Kidney tubule cell (primary cell): ENCODE measurements at places on chromosomes 12 and 14.

GRCh38 chr12:42652048-42652447, 62.5 kb upstream of the PRICKLE1 start:
- DNase-seq, result peak; percentile 31

DNA sequence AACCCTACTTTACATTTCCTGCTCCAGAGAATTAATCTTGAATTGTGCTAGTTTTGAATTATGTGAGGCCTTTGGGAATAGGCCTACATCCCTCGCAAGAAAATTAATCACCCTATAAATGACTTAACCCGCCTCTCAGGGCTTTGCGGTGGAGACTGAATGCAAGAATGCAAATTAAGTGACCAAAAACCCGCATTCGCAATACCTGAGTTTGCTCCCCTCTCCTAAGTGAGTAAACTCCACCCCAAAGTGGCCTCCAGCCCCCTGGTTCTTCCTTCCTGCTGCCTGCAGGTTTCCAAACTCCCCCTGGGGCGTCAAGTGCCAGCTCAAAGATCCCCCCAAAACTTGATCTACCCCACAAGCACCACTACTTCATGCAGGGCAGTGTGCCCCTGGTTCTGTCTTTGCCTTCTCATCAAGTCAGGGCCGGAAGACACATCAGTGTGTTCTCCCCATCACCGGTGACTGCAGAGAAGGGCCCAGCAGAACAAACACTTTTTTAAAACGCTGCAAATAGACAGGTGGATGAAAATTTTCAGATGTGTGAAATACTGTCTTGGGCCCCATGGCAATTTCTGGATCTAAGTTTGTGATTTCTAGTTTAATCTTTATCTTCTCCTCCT, 644.7 kb downstream of the VRK1 start:
- no peak for DNase-seq

- peak; percentile 85 for DNase-seq
Measured at GRCh38 chr12:108711489-108712164, 19.7 kb downstream of the CORO1C start.

DNA sequence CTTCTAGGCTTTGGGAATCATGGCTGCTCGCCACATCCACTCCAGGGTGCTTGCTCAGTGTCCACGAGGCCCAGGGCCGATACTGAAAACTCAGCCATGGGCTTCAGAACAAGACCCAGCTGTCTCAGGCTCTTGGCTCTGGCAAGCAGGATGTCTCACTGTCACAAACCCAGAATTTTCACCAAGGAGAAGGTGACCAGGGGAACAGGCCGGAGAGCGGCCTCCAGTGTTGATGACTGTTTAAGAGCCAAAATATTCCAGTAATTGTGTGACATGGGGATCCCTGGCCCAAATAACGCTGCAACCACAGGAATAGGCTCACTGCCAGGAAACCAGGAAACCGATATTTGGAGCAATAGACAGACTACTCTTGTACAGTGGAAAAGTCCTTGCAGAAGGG, 9.8 kb upstream of the SERPINA5 start:
- DNase-seq, result no peak

GRCh38 chr14:100576091-100577085, 10.8 kb downstream of the BEGAIN start:
- no peak for DNase-seq

- DNase-seq, result no peak
Measured at GRCh38 chr14:68737086-68737485, 55.8 kb downstream of the ZFP36L1 start.

DNA sequence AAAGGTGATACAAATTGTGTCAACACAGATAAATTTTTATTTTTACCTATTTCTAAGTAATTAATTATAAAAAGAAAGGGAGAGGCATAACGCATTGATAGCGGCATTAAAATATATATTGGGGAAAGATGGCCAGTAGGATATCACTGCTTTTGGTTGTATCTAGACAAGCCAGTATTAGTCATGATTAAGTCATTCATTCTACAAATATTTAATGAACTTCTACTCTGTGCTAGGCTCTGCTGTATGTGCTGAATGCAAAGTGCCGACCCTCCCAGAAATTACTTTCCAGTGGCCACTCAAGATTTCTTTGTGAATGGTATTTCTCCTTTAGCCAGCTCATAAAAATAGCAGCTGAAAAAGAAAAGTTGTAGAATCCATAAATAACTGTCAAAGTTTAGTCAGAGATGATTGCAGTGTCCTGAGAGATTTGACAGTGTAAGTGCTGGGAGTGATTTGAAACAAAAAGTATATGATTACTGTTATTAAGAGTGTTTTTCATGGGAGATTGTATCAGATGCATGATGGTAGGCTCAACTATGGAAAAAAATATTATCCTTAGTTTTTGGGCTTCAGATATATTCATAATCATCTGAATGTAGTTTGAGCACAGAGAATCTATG, 133.2 kb downstream of the MGAT4C start:
- DNase-seq, result peak; percentile 42

- DNase-seq, result no peak
Measured at GRCh38 chr12:103716517-103717196, 124.4 kb downstream of the NT5DC3 start.

DNA sequence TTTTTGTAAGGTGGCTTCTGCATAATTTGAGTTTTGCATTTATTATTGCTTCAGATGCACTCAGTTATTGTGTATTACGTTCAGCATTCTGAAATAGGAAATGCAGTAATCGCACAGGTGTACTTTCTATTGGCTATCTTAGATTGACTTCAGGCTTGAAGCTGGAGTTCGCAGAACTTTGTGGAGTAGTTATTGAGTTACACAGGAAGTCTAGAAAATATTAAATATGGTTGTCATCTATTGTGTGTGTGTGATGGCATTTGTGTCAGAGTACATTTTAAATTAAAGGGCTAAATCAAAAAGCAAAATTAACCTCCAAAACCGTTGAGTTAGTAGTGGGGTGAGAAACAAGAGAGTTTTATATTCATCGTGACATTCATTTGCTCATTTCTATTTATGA, 2.7 kb downstream of the ARID2 start:
- peak; percentile 57 for DNase-seq

- DNase-seq, result peak; percentile 58
Measured at GRCh38 chr14:68363843-68364767, 428.8 kb downstream of the ZFP36L1 start.
